ENCODE measurements at places on chromosomes 1 and 21.

DNA sequence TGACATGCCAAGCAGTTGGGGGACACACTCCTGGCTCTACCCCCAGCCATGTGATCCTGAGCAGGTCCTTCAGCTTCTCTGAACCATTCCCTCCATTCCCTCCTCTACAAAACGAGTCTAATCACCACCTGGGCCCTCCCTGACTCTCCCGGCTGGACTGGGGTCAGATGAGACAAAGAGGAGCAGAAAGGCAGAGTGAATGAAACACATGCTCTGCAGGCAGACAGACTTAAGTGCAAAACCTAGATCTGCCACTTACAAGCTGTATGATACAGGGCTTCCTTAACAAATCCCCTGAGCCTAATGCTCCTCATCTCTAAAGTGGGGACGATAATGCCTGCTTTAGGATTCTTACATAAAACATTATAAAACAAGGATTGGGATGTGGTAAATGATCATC lies 17.3 kb downstream of the RIMS3 start:
- no peak for DNase-seq

GRCh38 chr1:55789466-55789865 lies 574.3 kb upstream of the USP24 start:
- no peak for DNase-seq

DNA sequence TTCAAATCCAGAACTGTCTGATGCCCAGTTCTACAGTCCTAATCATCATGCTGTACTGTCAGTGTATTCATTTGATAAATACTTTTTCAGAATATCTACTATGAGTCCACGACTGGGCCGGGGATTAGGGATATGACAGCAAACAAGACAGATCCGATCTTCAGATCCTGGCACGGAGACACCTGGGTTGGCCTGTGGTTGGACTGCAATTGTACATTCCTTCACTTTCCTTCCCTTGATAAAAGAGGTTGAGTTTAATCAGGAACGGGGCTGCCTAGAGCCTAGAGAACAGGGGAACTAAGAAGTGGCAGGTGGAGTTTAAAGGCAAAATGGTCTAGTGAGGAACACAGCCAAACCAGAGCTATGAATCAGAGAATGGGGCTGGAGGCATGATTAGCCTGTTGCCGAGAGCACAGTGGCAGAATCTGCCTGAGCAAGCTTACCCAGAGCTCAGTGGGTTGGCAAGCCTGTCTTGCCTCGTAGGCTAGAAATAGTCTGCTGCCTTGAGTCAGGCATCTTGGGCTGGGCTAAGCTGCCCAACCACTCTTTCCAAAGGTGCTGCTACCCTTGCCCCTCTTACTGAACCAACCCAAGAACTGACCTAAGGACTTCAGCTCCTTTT lies 38.1 kb upstream of the PTCH2 start:
- no peak for DNase-seq

- DNase-seq: no peak
These were observed 204.3 kb upstream of the GRIK3 start for GRCh38 chr1:37238364-37239224.

GRCh38 chr1:184021728-184022127 lies 15.8 kb downstream of the COLGALT2 start:
- no peak for DNase-seq

Measured in cortex of kidney (tissue), 1 donor.